ENCODE measurements at places on chromosomes 3 and 15. TPM values are rescaled to one million over a fixed set of nuclear protein-coding genes. Genes with fewer than 3 reads are reported as not detected.

DNA sequence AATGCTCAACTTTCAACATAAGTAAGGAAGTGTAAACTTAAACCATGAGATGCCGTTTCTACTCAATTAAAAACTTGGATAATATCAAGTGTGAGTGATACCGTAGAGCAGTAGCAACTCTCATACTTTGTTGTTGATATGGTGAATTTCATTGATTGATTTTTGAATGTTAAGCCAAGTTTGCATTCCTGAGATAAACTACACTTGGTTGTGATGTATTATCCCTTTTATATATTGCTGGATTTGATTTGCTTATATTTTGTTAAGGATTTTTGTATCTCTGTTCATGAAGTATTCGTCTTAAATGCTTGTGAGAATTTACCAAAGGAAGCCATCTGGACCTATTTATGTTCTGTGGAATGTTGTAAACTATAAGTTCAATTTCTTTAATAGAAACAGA, 21.7 kb downstream of the SLMAP start:
- no peak for DNase-seq
- no peaks in the 10 kb centered on the region for H3K4me1 ChIP-seq
- H3K4me3 ChIP-seq: no peak overlapping the region
- H3K27ac ChIP-seq: no peak overlapping the region
- H3K36me3 ChIP-seq: no peaks in the 10 kb centered on the region

GRCh38 chr15:78977591-78978347, 32.9 kb upstream of the CTSH start:
- H3K36me3 ChIP-seq: no peaks in the 10 kb centered on the region
- no peak for DNase-seq
- no peak overlapping the region for H3K4me3 ChIP-seq
- peaks cover 8% of the 10 kb centered on the region for H3K4me1 ChIP-seq
- H3K27me3 ChIP-seq: no peaks in the 10 kb centered on the region

GRCh38 chr3:147509448-147509847, 100.3 kb downstream of the ZIC1 start:
- H3K4me3 ChIP-seq: no peak overlapping the region
- H3K27me3 ChIP-seq: no peaks in the 10 kb centered on the region
- DNase-seq: no peak
- H3K36me3 ChIP-seq: no peaks in the 10 kb centered on the region

DNA sequence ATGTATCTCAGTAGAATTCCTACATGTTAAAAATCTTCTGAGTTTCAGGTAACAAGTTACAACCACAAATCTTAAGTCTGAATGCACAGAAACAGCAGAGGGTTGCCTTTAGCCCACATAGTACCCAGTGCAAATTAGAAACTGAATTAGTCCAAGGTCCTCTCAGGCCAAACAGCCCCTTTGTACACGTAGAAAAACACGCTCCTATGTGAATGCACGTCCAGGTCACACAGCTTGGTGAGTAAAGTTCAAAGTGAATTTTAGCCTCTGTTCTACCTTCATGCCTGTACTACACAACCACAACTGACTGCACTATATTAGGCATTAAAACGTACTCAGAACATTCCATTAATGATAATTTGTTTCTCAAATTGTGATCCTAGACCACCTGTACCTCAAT, 46.3 kb downstream of the GYG1 start:
- H3K4me1 ChIP-seq: no peaks in the 10 kb centered on the region
- peaks cover 13% of the 10 kb centered on the region for H3K36me3 ChIP-seq
- H3K4me3 ChIP-seq: no peak overlapping the region
- H3K27me3 ChIP-seq: no peaks in the 10 kb centered on the region
- H3K27ac ChIP-seq: no peak overlapping the region

The RTP3 gene
- polyA plus RNA-seq: not detected

- no peak overlapping the region for H3K4me3 ChIP-seq
- no peaks in the 10 kb centered on the region for H3K27me3 ChIP-seq
- H3K27ac ChIP-seq: no peak overlapping the region
- no peaks in the 10 kb centered on the region for H3K36me3 ChIP-seq
- no peaks in the 10 kb centered on the region for H3K4me1 ChIP-seq
- no peak for DNase-seq
Measured at GRCh38 chr3:55341502-55342031, 145.5 kb downstream of the WNT5A start.

- no peaks in the 10 kb centered on the region for H3K27me3 ChIP-seq
- H3K27ac ChIP-seq: no peak overlapping the region
- H3K4me1 ChIP-seq: no peaks in the 10 kb centered on the region
- no peak for DNase-seq
Measured at GRCh38 chr3:126828306-126828705, 124.3 kb downstream of the CHCHD6 start.

DNA sequence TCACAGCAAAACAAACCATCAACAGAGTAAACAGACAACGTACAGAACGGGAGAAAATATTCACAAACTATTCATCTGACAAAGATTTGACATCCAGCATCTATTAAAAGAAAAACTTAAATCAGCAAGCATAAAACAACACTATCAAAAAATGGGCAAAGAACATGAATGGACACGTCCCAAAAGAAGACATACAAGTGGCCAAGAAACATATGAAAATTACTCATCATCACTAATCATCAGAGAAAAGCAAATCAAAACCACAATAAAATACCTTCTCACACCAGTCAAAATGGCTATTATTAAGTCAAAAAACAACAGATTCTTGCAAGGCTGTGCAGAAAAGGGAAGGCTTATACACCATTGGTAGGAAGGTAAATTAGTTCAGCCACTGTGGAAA, 13.7 kb upstream of the SERPINI2 start:
- H3K4me1 ChIP-seq: no peaks in the 10 kb centered on the region
- no peak for DNase-seq
- no peaks in the 10 kb centered on the region for H3K36me3 ChIP-seq
- H3K4me3 ChIP-seq: no peak overlapping the region

DNA sequence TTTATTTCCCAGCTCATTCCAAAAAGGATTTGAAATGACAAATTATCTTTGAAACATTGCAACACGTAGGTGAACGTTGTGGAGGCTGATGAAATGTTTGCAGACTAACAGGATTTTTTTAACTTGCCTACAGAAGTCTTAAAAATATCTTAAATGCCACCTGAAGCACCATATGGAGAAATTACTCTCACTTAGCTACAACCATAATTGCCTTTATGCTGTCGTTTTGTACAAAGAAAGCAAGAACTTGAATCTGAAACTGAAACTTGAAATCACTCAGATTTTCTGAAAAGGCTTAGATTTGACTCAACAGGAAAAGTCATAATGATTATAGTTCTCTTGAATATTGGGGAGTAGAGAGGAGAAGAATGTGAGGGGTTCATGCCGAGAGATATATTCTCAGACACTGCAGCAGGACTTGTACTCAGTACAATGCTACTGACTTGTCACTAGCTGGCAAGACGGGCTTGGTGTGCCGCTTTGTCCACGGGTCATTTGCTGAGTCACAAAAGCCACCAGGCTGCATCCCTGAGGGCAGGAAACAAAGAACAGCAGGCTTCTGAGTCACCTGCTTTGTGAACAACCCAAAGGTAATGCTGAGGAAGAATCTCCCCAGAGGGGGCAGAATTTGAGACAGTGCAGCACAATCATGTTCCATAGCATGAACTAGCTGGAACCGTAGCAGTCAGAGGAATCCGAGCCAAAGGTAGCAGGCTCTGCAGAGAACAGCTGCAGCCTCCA, 7.1 kb upstream of the FMN1 start:
- DNase-seq: peak; percentile 27
- H3K4me3 ChIP-seq: no peak overlapping the region
- H3K36me3 ChIP-seq: no peaks in the 10 kb centered on the region
- H3K27me3 ChIP-seq: no peaks in the 10 kb centered on the region
- peak overlapping the region; percentile 46 for H3K27ac ChIP-seq

The GCNT3 gene
- polyA plus RNA-seq: 16.3 TPM

GRCh38 chr3:173304182-173304800, 93.3 kb upstream of the NLGN1 start:
- DNase-seq: no peak
- H3K4me3 ChIP-seq: no peak overlapping the region
- H3K27me3 ChIP-seq: no peaks in the 10 kb centered on the region

DNA sequence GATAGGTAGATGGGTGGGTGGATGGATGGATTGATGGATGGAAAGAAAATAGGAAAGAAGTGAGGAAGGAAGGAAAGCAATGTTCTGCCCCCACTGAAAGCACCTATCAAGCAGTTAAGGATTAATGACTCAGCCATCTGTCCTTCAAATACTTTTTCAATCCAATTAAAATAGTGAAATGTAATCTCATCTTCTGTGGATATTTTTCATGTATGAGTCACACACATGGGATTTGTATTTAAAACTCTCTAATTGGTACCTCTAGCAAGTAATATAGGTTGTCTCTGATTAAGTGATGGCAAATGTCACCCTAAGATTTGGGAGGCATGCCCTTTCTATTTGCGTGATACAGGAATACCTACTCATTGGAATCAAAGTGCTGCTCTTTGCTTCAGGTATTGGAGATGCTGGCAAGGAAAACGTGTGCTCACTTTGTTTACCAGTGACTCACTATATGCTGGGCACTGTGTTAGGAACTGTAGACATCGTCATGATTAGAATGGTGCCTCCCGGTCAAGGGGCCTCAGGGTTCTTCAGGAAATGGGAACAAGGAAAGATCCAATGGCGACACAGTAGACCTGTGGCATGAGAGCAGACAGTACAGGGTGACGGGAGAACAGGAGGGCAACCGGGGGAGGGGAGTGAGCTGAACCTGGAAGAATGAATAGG, 230.1 kb downstream of the CLSTN2 start:
- H3K4me3 ChIP-seq: no peak overlapping the region
- no peak overlapping the region for H3K27ac ChIP-seq

GRCh38 chr15:26729581-26729980, 43.3 kb downstream of the GABRB3 start:
- H3K36me3 ChIP-seq: no peaks in the 10 kb centered on the region
- DNase-seq: no peak
- no peak overlapping the region for H3K4me3 ChIP-seq
- H3K27ac ChIP-seq: no peak overlapping the region
- H3K27me3 ChIP-seq: no peaks in the 10 kb centered on the region

- H3K36me3 ChIP-seq: no peaks in the 10 kb centered on the region
- no peak overlapping the region for H3K27ac ChIP-seq
- H3K27me3 ChIP-seq: no peaks in the 10 kb centered on the region
- H3K4me3 ChIP-seq: no peak overlapping the region
Measured at GRCh38 chr15:47374222-47374621, 343.1 kb upstream of the SEMA6D start.

GRCh38 chr3:58858126-58858525, 191.6 kb upstream of the FAM3D start:
- no peak for DNase-seq
- H3K36me3 ChIP-seq: no peaks in the 10 kb centered on the region
- H3K27me3 ChIP-seq: no peaks in the 10 kb centered on the region

GRCh38 chr15:48974882-48975281, 11.2 kb upstream of the SHC4 start:
- no peak overlapping the region for H3K27ac ChIP-seq
- no peaks in the 10 kb centered on the region for H3K4me1 ChIP-seq
- no peaks in the 10 kb centered on the region for H3K36me3 ChIP-seq
- no peak for DNase-seq

- no peaks in the 10 kb centered on the region for H3K36me3 ChIP-seq
- H3K27me3 ChIP-seq: no peaks in the 10 kb centered on the region
- no peak overlapping the region for H3K4me3 ChIP-seq
Measured at GRCh38 chr15:38202361-38202760, 50.3 kb upstream of the SPRED1 start.

DNA sequence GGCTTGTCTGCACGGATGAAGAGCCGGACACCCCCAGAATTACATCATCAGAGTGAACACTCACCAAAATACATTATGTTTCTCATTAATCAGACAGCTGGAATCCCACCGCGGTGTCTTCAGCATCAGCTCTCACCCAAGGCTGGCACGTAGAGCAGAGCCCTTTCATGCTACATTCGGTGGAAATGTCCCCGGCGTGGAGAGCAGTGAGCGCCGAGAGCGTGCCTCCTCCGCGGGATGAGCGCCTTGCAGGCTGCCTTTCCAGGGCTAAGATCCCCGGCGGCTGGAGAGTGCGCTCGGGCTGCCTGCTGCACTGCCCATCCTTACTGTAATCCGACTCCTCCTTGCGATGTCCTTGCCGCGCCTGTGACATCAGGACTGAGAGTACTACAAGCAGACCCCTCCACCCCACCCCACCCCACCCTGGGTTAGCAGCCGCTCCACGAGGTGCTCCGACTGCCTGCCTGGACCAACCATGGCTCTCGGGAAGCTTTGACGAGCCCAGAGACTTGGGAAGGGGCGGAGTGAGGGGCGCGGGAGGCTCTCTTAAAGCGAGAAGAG, at the start of gene ZNF385D:
TSS of gene ZNF385D (minus strand) at position 380 of the 561 bp plus-strand sequence. CDS start at position 86, 294 bp downstream.
- H3K36me3 ChIP-seq: no peaks in the 10 kb centered on the region
- no peaks in the 10 kb centered on the region for H3K4me1 ChIP-seq
- peak within 1 kb of the TSS; percentile 35 for H3K4me3 ChIP-seq
- H3K27ac ChIP-seq: no peak within 1 kb of the TSS
- peaks cover 8% of the 10 kb centered on the region for H3K27me3 ChIP-seq

- H3K36me3 ChIP-seq: no peaks in the 10 kb centered on the region
- peak; percentile 69 for DNase-seq
- peak overlapping the region; percentile 21 for H3K27ac ChIP-seq
Measured at GRCh38 chr3:4396542-4396941, 70.5 kb downstream of the SUMF1 start.

DNA sequence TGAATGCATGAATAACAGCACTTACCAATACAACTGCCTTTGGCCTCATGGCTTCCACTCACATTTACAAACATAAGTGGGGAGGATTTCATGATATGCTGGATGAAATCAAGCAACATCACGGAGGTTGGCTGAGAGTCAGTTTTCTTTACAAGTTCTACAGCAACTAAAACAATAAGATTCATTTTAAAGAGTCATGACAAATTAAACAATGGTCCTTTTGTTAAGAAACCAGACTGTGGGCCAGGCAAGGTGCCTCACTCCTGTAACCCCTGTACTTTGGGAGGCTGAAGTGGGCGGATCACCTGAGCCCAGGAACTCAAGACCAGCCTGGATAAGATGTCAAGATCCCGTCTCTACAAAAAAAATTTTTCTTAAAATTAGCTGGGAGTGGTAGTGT, 12.4 kb downstream of the ATR start:
- peaks cover 8% of the 10 kb centered on the region for H3K36me3 ChIP-seq
- no peaks in the 10 kb centered on the region for H3K4me1 ChIP-seq
- no peak overlapping the region for H3K4me3 ChIP-seq
- no peaks in the 10 kb centered on the region for H3K27me3 ChIP-seq
- no peak for DNase-seq
- H3K27ac ChIP-seq: no peak overlapping the region

The ILDR1 gene
- polyA plus RNA-seq: 3.2 TPM

GRCh38 chr15:82571722-82572222, 31.5 kb upstream of the RPS17 start:
- no peaks in the 10 kb centered on the region for H3K4me1 ChIP-seq
- H3K36me3 ChIP-seq: no peaks in the 10 kb centered on the region
- peak overlapping the region; percentile 32 for H3K4me3 ChIP-seq
- peaks cover 38% of the 10 kb centered on the region for H3K27me3 ChIP-seq
- H3K27ac ChIP-seq: no peak overlapping the region
- peak; percentile 50 for DNase-seq

The PTX3 gene
- 9.2 TPM for polyA plus RNA-seq

- H3K4me1 ChIP-seq: no peaks in the 10 kb centered on the region
- no peak overlapping the region for H3K4me3 ChIP-seq
- H3K36me3 ChIP-seq: no peaks in the 10 kb centered on the region
- DNase-seq: no peak
Measured at GRCh38 chr3:99659032-99659431, 20.6 kb downstream of the COL8A1 start.

The KCNMB3 gene
- polyA plus RNA-seq: 5.0 TPM

- no peak for DNase-seq
- H3K36me3 ChIP-seq: no peaks in the 10 kb centered on the region
- no peak overlapping the region for H3K4me3 ChIP-seq
- no peaks in the 10 kb centered on the region for H3K27me3 ChIP-seq
- H3K4me1 ChIP-seq: no peaks in the 10 kb centered on the region
- H3K27ac ChIP-seq: no peak overlapping the region
Measured at GRCh38 chr3:115885621-115886020, 262.3 kb downstream of the GAP43 start.

The WDR93 gene
- polyA plus RNA-seq: 0.30 TPM

The MITF gene
- polyA plus RNA-seq: 2.8 TPM
